ENCODE measurements at places on chromosomes 2 and 18.

GRCh38 chr2:186771395-186771794, 77.5 kb downstream of the FAM171B start:
- DNase-seq = no peak

- DNase-seq = no peak
Observed at GRCh38 chr2:217363470-217363869, 503.6 kb upstream of the TNP1 start.

- no peak for DNase-seq
Observed at GRCh38 chr2:222568865-222569264, 87.0 kb downstream of the FARSB start.

GRCh38 chr18:25898965-25899364, 191.4 kb downstream of the SS18 start:
- no peak for DNase-seq

DNA sequence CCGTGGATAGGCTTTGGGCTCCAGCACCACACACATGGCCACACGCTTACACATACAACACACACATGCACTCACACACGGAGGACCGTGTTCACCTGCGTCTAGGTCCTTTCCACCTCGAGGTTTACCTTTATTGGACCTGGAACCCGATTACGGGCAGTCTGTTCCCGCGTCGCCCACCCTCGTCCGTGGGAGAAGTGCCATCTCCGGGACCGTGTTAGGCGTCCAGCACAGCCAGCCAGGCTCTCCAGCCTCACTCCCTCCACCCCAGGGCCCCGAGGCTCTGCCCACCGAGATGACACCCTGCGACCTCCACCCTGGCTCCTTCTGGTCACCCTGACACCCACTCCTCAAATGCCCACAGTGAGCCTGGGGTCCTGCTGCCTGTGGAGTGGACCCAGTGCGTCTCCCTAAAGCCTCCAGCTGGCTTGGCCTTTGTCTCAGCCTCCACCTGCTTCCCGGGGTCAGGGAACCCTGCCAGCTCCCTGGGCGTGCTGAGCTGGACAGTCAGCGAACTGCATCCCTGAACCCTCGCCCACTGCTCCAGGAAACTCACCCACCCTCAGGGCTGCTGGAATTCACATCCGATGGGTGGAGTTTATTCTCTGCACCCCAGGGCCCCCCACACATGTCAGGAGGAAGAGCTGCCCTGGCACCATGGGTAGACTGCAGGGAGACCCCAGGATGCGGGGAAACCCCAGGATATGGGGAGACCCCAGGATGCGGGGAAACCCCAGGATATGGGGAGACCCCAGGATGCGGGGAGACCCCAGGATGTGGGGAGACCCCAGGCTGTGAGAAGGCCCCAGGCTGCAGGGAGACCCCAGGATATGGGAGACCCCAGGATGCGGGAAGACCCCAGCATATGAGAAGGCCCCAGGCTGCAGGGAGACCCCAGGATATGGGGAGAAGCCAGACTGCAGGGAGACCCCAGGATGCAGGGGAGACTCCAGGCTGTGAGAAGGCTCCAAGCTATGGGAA, 33.0 kb downstream of the ADI1 start:
- DNase-seq = no peak

DNA sequence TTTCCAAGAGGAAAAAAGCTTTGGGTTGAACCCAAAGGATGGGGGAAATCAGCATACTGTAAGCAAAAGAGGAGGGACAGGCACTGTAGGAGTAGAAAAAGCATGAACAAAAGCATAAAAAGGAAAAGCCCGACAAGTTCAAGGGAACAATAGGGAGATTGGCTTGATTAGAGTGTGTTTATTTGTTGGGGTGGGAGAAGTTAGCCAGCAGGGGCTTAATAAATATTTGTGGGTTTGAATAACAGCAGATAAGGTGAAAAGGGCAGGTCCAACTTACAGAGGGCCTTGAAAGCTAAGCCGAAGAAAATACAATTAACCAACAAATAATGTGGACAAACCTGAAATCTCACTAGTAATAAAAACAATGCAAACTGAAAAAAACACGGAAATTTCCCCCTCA, 126.7 kb downstream of the THADA start:
- DNase-seq = no peak

DNA sequence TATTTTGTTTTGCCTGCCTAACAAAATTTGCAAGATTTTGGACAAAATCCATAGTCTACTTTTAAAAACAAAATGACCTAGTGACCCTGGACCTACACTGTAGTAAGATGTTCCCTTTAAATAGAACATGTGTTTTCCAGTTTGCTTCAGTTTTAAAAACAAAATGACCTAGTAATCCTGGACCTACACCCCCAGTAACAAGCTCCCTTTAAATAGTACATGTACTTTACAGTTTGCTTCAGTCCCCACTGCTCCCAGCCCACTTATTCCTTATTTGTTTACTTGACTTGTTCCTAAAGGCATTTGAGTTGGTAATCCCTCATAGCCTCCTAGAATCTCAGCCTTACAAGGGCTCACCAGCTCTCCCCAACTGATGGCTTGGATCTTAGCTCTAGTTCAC, 34.5 kb upstream of the HTR2B start:
- DNase-seq = no peak

GRCh38 chr2:24920098-24920808, at the start of gene ADCY3:
TSS of gene ADCY3 (minus strand) at chr2:24920237. CDS start at chr2:24918987, 1,250 bp downstream.
- DNase-seq = peak; percentile 23

DNA sequence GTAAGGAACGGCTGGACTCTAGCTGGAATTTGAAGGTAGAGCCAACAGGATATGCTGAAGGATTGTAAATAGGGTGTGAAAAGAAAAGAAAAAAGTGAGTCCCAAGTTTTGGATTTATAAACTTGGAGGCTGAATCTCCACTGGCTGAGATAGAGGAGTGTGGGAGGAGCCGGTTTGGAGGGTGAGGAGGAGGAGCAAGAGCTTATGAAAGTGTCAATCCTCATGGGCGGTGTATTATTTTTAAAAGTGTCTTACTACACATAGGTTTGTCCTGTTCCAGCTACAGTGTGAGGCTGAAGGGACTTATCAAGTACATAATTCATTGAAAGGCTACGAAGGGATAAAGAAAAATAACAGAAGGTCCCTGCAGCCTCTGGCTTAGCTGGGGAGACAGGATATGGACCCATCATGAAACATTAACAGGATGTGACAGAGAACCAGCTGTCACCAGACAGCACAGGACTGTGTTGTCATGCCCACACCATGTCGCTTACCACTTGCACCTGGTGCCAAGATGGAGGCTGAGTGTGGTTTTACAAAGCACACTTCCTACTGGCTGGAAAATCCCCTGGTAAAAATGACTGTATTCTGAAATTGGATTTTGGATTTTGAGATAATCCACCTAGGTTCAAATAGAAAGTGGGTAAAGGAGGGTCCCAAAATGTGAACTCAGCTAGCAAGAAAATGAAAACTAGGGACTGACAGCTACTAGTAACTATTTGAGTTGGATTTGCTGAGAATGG, 2.5 kb upstream of the MREG start:
- no peak for DNase-seq

- DNase-seq = no peak
Observed at GRCh38 chr18:76420898-76421684, 74.0 kb downstream of the ZNF516 start.

DNA sequence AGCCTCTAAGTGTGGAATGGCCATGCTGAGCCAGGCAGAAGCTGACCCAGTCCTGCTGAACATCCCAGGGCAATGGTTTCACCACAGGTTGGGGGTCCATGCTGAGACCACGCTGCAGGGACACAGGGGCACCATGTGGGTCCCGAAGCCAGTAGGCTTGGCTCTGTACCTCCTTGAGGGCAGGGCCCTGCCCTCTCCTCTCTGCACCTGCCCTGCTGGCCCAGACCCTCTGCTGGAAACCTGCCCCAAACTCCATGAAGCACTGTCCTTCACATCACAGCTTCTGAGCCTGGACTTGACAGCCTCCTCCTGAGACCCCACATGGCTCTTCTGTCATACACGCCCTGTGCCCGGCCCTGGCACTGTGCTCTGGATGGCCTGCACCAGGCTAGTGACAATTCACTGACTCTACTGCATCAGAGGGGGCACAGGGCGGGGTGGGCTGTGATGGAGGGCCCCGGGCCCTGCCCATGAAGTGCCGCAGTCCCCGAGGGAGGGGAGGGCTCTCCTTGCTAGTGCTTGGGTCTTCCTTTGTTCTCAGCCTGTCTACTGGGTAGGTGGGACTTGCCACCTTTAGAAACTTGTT, 24.7 kb downstream of the HS6ST1 start:
- no peak for DNase-seq

DNA sequence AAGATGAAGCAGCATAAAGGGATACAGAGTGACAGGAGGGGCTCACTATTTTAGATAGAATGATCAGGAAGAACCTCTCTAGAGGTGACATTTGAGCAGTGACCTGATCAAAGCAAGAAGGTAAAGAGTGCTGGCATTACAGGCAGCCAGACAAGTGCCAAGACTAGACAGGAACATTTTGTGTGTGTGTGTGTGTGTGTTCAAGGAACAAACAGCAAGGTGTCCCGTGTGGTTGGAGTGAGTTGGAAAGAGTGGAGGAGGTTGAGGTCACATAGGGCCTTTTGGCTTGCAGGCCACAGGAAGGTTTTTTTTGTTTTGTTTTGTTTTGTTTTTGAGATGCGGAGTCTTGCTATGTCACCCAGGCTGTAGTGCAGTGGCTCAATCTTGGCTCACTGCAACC, 25.7 kb downstream of the FZD5 start:
- DNase-seq = no peak

- DNase-seq = no peak
Observed at GRCh38 chr18:61606759-61607158, 273.5 kb downstream of the CDH20 start.

GRCh38 chr2:17270894-17271293, 247.3 kb downstream of the RAD51AP2 start:
- no peak for DNase-seq

DNA sequence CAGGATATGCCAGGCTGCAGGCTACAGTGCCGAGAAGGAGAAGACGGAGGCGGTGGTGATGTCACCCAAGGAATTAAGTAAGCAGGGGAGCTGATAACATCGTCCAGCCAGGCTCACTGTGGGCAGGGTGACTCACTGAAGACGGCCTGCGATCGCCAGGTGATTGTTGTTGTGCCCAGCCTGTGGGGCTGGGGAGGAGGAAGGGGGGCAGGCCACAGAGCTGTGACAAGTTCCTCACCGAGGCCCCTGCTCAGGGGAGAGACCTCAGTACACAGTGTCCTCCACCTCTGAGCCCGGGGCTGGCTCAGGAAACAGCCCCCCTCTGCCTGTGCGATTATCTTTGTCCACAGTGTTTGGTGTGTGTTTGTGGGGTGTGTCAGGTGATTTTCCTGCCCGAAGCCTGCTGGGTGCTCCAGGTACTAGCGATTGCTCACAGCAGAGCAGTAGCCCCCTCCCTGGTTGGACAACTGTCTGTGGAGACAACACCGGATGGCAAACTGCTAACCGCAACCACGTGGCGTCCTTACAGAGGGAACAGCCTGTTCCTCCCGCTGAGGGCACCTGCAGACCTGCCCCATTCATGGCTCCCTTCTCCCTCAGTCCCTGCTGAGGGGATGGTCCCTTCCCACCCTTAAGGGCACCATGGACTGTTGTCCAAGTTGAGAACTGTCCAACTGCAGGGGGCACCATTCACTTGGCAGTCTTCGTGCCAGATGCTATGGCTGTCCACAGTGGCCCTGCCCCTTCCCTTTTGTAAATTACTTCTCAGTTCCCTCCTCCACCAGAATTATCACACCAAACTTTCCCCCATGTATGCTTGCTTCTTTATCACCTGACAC, 95.1 kb downstream of the ZFP36L2 start:
- DNase-seq = peak; percentile 50

GRCh38 chr2:38145236-38145635, 69.3 kb upstream of the CYP1B1 start:
- no peak for DNase-seq

DNA sequence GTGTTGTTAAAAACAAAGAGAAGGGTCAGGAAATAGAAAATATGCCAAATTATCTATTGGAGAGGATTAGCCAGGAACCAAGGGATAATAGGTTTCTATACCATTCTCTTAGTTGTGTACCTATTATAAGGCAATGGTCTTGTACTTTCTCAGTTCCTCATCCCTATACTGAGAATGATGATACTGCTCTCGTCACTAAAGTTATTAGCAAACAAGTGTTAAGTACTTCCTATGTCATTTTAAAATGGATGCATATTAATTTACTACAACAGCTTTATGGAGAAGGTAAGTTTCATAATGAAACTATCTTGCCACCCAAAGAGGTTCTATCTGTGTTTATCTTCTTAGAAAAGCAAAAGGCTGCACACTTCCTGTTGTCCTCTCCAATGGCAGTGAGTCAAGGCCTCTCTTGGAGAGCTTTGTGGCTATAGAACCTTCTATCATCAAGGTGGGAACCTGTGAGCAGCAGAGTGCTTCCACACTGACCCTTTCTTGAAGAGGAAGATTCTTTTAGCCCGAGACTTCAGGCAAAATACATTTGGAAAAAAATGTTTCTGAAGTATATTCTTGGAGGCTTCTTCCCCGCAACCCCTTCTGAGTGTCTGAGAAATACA, 460.7 kb upstream of the FANCL start:
- no peak for DNase-seq

DNA sequence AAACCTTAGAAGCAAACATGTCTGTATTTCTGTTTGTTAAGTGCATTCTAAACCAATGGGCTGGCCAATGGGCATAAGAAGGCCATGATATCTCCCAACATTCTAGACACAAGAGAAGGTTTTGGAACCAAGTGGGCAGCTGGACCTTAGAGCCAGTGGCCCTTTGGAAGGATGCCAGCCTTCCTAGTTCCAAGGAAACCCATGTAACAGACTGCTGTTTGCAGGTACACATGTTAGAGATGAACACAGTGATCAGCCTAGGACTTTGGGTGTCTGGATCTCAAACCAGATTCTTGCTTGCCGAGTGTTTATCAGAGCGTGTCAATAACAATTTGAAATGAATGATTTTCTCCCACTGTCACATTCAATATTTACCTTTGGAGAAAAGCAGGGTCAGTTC, 97.5 kb upstream of the COPS8 start:
- no peak for DNase-seq

DNA sequence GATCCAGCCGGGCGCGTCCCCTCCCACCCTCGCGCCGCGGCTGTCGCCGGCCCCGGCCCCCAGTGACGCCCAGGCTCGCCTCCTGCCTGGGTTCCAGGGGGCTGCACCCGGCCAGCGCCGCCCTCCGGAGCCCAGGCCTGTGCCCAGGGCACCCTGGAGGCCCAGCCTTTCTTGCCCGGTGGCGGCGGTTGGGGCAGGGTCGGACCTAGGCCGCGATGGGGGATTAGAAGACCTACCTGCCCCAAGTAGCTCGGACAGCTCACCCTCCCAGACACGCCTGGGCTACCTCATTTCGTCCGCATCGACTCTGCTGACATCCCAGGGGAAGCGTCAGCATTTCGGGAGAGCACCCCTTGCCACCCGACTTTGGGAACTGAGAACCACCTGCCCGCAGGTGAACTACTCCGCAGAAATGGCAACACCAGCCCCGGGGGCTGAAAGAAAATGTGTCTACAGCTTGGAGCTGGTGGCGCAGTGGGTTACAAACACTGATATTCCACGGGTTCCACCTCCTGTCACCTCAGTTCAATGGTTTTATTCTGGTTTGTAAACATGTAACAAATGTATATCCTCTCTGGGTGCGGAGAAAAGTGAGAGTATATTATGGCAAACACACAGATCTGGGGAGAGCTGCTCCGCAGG, 834 bp upstream of the ARL4C start:
- DNase-seq = no peak
